ENCODE measurements at places on chromosomes 11 and 22.

DNA sequence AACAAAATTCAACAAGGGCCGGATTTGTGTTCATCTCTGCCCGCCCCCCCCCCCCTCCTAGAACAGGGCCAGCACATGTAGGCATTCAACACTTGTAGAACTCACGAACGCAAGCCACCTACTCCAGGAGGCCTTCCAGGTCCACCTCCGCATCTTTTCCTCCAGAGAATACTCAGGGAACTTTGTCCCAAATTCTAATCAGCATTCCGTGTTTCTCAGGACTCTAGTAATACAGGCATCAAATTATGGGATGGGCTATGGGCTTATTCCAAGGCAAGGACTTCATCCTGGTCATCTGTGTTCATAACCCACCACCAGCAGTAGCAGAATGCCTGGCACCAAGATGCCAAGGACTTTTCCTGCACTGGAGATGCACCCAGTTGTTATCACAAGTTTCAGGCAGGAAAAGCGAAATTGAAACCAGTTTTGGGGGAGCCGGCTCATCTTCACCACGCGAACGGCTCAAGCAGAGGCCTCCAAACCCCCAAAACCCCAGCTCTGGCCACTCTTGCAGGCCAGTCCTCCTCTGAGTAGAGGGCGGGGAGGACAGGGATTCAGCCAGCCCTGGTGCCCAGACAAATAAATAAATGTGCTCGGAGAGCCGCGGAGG lies 462 bp downstream of the UBE2L6 start:
- no peak for DNase-seq

DNA sequence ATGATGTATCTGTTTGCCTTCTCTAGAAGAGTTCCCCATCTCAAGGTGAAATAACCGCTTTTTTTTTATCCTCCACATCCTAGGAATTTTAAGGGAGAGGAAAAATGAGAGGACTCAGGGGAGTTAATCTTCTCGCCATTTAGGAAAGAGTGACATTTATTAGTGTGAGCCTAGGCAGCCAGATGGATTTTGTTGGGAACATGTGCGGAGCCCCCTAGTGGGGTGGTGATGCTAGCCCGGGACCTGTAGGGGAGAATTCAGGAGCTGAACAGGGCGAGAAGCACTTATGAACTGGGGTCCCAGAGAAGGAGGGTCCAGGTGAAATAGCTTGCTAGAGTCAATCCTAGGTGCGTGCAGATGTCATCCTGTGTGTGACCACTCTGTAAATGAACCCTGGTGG lies 10.7 kb downstream of the IL17RA start:
- DNase-seq, result no peak

GRCh38 chr11:126404367-126404766 lies 48.9 kb downstream of the ST3GAL4 start:
- DNase-seq, result no peak

DNA sequence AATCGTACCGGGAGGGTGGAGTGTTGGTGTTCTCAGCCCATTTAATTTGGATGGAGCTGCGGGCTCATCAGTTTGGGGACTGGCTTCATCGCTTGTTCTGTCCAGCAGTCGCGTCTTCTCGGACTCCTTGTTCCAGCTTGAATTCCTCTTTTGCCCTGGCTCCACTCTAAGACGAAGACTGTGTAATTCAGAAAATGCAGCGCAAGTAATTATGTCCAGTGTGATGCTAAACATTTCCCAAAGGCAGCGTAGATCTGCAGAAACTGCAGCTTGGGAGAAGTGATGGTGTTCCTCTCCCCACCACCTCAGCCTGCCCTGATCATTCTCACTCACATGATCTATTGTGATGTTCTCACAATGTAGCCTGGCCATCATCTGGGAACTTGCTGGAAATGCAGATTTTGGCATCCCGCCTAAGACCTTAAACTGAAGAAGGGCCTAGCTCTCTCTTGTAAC lies 666 bp downstream of the SLC25A18 start:
- no peak for DNase-seq

DNA sequence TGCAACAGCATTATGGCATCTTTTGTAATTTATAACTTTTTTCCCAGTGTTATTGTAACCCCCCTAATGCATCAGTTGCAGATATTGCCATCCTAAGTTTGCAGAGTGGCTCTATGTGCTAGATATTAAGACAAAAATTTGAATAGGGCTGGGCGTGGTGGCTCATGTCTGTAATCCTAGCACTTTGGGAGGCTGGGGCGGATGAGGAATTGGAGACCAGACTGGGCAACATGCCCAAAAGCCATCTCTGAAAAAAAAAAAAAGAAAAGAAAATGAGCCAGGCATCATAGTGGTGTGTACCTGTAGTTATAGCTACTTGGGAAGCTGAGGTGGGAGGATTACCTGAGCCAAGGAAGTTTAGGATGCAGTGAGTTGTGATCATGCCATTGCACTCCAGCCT lies 50.1 kb upstream of the MUC15 start:
- DNase-seq, result no peak

- no peak for DNase-seq
Observed at GRCh38 chr11:64914123-64914522, 2.9 kb downstream of the ATG2A start.

GRCh38 chr11:76850130-76850529 lies 10.6 kb upstream of the ACER3 start:
- no peak for DNase-seq

DNA sequence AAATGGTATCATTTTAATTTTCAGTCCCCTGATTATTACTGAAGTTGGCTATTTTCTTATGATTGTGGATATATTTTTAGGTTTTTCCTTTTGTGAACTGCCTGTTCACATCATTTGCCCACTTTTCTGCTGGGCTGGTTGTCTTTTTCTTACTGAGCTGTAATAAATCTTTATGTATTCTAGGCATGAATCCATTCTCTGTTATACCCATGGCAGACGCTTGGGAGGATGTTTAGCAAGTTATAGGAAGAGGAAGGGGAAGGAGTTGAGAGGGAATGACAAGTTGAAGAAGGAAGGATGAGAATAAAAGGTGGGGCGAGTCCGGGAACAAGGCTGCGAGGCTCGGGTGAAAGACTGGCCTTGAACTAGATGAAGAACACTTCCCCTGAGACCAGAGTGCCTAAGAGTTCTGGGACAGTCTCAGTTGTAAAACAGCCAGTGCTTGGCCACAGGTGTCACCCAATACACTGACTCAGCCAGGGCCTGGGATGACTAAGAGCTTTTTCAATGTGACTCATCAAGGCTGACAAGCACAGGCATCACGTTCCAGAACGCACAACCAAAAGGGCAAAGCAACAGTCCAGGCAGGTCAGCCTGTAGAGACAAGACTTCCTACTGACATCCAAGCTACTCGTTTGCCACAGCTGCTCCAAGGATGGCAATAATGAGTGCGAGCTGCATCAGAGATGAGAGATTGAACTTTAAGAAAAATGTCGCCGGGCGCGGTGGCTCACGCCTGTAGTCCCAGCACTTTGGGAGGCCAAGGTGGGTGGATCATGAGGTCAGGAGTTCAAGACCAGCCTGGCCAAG lies 35.2 kb downstream of the LRFN4 start:
- DNase-seq, result peak; percentile 72

- DNase-seq, result peak; percentile 79
Observed at GRCh38 chr11:14891143-14892035, 642 bp downstream of the CYP2R1 start.

DNA sequence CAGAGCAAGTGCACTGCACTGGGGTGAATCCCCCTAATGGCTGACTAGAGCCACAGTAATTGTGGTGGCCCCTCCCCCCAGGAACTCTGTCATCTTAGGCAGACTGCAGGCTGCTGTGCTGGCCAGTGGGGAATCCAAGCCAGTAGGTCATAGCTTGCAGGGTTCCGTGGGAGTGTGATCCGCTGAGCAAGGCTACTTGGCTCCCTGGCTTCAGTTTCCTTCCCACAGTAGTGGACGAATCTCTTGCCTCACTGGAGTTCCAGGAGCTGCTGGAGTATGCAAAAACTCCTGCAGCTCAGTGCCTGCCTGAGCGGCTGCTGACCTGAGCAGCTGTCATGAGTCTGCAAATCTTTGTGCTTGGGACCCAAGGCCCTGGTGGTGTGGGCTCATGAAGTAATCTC lies 13.2 kb downstream of the OOSP3 start:
- DNase-seq, result no peak

GRCh38 chr22:29310065-29310862 lies 3.8 kb downstream of the GAS2L1 start:
- no peak for DNase-seq

GRCh38 chr11:119741369-119742262 lies 12.6 kb upstream of the NECTIN1 start:
- DNase-seq, result peak; percentile 56

DNA sequence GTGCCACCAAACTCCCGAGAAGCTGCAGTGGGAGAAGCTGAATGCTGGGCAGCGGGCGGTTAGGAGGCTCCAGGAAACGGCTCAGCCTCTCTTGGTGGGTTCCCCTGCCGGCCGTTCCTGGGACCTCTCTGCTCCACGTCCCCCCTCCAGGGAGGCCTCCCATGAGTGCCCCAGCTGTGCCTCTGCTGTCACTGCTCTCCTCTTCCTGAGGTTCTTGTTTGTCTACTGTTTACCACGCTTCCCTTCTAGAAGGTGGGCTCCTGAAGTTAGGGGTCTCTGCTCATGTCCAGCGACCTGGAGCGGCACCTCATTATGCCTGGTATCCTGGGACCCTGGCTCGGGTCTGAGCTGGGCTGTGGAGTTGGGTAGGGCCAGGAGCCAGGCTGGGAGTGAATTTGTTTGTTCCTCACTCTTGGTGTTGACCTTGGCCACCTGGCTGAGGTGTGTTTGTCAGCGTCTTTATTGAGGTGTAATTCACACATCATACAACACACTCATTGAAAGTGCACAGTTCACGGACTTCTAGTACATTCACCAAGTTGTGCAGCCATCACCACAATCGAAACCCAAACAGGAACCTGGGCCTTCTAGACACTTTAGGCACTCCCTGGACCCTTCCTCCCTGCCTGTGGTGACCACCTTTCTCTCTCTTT lies 37.8 kb upstream of the GRAMD4 start:
- no peak for DNase-seq

GRCh38 chr11:117908959-117909610 lies 20.1 kb downstream of the TMPRSS13 start:
- no peak for DNase-seq

DNA sequence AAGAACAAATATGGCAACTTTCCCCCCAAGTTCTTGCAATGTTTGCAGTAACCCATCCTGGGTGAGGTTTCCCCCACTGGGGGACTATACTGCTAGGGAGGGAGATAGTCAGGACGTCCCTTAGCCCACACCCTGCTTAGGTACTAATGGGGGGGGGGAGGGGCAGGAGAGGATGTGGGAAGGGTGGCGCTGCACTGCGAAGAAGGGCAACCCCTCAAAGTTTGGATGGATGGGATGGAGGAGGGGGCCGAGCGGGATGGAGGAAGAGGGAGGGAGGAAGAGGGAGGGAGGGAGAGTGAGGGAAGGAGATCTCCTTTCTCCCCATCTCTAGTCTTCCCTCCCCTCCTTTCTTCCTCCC lies 100.6 kb upstream of the HSD17B12 start:
- no peak for DNase-seq

- DNase-seq, result no peak
Observed at GRCh38 chr11:73565804-73566203, 32.1 kb downstream of the FAM168A start.

DNA sequence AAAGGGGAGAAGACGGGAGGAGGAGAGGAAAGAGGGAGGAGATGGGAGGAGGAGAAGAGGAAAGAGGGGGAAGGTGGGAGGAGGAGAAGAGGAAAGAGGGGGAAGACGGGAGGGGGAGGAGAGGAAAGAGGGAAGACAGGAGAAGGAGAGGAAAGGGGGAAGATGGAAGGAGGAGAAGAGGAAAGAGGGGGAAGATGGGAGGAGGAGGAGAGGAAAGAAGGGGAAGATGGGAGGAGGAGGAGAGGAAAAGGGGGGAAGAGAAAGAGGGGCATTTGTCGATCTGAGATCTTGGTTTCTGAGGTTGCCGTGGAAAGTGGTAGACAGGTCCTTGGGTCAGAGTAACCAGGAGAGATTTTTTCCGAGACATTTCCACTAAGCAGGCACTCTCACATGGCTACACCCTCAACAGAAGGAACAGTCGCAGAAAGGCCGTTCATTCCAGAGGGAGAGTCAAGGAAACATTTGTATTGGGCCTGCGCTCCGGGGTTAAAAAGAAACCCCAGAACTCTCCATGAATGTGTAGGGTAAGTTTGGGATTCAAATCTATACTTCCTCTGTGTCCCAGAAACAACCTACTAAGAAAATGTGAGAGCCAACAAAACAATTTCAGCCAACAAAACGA lies 39.8 kb upstream of the CARS1 start:
- DNase-seq, result no peak

DNA sequence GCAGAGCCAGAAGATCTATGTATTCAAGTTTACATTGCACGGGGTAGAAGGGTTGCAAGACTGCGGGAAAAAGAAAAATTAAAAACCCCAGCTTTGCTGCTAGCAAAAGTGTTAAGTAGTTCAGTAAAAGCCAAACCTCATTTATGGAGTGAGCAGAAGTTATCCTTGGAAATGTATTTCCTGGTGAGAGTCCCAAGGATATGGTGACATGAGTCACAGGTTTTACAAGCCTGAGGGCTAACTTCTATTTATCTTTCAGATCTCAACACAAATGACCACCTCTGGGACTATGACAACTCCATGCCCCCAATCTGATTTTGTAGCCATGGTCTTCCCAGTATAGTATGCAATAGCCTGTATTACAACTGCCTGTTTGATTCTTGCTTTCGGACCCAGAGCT lies 26.1 kb downstream of the ABTB2 start:
- DNase-seq, result no peak

GRCh38 chr11:61139387-61139786 lies 21.8 kb downstream of the VPS37C start:
- no peak for DNase-seq

- DNase-seq, result peak; percentile 14
Observed at GRCh38 chr11:14414470-14415461, 55.8 kb upstream of the RRAS2 start.

- DNase-seq, result no peak
Observed at GRCh38 chr22:50276143-50276542, 6.0 kb upstream of the MAPK11 start.

DNA sequence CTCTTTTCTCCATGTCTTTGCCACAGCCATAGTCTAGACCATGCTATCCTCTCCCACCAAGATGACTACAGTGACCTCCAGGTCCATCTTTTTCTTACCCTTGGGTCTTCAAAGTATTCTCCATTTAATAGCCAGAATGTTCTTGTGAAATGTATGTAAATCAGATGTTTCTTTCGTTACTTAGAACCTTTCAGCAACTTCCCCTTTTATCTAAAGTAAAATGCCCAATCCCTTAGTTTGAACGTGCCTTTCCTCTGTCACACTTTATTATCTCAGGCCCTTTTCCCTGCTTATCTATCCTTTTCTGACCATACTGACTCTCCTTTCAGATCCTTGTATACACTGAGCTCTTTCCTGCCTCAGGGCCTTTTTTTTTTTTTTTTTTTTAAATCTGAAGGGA lies 17.9 kb downstream of the RBM4B start:
- DNase-seq, result no peak

- DNase-seq, result no peak
Observed at GRCh38 chr11:34570584-34570983, 50.3 kb upstream of the EHF start.

Measured in GM18507 (cell line).